ENCODE measurements at places on chromosomes 3 and 15. TPM values are rescaled to one million over a fixed set of nuclear protein-coding genes. Genes with fewer than 3 reads are reported as not detected.

Gene PDZRN3
- polyA plus RNA-seq = 91.6 TPM

Gene LYZL4
- not detected for polyA plus RNA-seq

Gene XYLB
- 3.9 TPM for polyA plus RNA-seq

Gene MCF2L2
- polyA plus RNA-seq = 0.21 TPM

Gene C3orf22
- not detected for polyA plus RNA-seq

Gene PYGO1
- 8.0 TPM for polyA plus RNA-seq
